ENCODE measurements at places on chromosomes 13 and 19.
A peak's percentile ranks its signal among the peaks of the same experiment; 100 is the strongest.

- DNase-seq: no peak
These were observed 2.9 kb downstream of the HIF3A start for GRCh38 chr19:46299695-46300094.

DNA sequence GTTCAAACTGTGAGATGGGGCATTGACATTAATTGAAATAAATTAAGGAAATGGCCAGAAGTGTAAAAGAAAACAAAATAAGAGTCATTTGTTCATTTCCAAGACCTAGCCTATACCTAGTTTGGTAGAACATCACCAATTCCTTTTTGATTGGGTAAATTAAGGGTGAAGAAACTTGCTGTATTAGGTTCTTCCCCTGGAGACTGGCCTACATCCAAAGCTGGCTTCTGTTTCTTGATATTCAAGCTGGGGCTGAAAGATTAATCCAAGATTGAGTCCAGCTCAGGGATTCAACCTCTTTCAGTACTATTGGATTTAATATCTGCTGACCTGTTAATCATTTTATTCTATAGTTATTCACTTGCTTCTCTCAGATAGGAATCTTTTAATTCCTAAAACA, 183.2 kb downstream of the GPC6 start:
- no peak for DNase-seq

- DNase-seq: no peak
These were observed 177.9 kb downstream of the KATNAL1 start for GRCh38 chr13:30129411-30129810.

DNA sequence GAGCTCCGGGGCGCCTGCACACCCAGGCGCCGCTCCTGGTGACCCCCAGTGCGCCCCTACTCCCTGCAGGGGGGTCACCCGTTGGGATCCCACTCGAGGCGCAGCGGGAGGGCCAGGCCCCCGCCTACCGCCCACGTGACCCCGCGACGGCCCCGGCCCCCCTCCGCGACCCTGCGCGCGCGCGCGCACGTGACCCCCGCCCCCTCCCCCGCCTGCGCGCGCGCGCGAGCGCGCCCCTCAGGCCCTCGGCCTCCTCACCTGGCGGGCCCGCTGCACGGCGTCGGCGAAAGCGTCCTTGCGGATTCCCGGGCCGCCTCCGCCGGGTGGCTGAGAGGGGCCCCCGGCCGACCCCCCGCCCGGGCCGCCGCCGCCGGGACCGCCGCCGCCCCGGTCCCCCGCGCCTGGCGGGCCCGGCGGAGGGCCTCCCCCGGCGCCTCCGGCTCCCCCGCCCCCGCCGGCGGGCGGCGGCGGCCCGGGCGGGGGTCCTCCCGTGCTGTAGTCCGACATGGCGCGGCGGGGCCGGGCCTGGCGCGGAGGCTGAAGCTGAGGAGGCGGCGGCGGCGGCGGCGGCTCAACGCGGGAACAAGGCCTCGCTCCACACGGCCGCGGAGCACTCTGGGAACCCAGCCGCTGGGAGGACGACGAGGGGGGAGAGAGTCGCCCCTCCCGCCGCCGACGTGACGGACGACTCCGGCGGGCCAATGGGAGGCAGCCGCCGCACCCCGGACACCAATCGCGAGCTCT, at the start of gene KHSRP:
Gene KHSRP (minus strand): TSS at position 617 of the 744 bp plus-strand sequence. CDS start 110 bp downstream, at position 507.
- DNase-seq: no peak

DNA sequence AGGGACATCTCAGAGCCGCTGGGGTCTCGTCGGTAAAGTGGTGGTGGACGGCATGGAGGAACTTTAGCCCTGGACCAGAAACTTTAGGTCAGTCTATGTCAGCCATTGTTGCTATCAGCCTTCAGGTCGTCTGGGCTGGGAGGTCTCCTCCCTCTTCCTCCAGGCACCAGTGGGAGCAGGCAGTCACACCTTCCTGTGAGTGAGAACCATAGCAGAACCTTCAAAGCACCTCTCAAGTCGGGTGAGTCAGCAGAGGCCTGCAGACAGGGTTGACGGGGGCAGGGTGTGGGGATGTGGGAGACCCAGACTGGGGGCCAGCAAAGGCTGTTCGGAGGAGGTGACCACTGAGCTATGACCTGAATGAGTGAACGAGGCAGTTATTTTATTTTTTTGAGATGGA, 15.4 kb upstream of the SBNO2 start:
- no peak for DNase-seq

- DNase-seq: peak; percentile 59
These were observed at the start of gene TLE5 for GRCh38 chr19:3062165-3063105. Gene TLE5 (minus strand): TSS chr19:3062495. CDS start chr19:3062200, 295 bp downstream.

DNA sequence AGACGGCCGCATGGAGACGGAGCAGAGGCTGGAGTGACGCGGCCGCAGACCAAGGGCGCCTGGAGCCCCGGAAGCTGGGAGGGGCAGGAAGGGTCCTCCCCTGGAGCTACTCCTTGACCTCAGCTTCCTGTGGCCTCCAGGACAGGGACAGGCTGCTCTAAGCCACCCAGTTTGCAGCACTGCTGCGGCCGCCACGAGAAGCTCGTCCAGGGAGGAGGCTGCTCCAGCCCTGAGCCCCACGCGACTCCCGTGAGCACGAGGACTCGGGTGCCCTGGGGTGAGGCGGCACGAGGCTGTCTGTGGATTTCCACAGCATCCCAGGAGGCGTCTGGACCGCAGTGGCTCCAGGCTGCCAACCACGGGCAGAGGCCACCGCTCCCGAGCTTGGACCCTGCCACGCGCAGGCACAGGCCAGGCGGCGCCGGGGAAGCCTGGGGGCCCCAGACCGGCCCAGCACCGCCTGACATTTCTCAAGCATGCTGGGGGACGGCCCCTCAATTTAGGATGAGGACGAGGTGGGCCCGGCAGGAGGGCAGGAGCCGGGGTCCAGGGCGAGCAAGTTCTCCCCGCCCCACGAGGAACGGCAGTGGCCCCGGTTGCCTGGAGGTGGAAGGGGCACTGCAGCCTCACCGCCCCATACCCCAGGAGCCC, 10.7 kb downstream of the SBNO2 start:
- DNase-seq: no peak

DNA sequence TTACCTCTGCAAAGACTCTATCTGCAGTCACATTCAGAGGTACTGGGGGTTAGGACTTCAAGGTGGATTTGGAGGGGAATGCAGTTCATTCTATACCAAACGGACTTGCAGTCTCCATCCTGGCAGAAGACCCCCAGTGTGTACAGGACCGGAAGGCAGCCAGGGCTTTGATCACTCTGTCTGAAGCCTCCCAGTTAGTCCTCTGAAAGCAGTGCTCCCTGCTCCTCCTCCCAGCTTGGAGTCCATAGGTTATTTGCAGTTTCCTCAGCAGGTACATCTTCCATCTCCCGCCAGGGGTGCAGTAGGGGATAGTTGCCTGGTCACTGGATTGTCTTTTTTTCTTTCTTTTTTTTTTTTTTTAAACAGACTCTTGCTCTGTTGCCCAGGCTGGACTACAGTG, 78.8 kb upstream of the KCTD15 start:
- no peak for DNase-seq

DNA sequence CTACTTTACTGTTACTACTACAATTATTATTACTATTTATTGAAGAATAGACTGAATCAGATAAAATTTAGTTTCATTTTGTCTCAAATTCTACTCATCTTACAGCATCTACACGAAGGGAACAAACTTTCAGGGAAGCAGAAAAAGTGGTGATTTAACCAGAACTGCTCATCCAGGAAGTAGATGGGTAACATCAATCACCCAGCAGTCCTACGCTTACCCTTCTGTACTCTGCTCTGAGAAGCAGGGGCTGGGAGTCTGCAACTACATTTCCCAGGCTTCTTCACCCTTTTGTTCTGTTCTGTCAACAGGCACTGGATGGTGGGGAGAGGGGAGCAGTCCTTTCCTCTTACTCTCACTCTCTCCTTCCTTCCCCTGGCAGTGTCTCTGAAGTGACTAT, 31.4 kb upstream of the GGACT start:
- no peak for DNase-seq

- DNase-seq: no peak
These were observed 6.9 kb downstream of the CBARP start for GRCh38 chr19:1230783-1231489.

DNA sequence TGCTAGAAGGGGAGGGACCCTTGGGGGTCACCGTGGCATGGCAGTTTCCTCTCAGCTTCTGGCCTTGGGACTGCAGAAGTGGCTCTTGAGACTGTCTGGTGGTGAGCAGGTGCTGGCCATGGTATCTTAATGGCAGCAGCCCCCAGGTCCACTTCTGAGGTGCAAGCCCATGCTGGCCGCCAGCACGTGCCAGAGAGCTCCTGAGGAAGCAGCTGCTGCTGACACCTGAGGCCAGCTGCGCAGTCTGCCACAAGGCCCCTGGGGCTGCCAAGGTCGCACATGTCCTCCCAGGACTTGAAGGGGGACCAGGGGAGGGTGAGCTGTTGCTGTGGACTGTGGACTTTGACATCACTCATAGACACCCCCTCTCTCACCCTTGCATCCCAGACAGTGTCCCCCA, 48.0 kb downstream of the NFIX start:
- no peak for DNase-seq

DNA sequence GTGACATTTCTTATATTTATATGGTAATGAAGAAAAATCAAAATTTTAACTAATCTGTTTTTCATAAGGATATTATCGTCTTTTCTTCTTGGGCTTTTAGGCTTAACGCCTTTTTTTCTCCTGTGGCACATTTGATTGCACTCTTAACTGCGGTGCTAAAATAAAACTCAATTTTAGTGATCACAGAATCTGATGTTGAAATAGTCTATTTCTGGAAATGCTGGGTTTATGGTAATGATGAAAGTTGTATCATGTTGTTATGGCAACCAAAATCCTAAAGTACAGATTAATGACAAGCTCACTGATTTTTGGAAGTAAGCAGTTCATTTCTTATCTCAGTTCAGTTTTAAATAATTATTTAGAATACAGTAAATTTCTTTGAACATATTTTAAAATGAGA, 85.3 kb downstream of the COG6 start:
- no peak for DNase-seq

DNA sequence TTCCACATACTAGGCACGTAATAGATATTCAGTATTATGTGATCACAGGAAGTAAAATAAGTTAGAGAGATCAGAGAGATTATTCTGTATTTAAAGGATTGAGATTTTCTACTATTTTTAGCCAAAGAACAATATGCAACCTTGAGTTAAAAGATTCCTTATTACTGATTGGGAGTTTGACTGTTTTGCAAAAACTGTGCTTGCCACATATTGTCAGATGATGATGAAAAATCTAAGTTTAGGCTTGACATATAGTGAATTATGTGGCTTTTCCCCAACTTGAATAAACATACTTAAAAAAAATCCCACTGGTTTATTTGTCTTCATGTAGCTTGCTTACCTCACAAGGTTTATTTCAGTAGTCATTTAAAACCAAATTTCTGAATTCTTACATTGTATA, 194.4 kb downstream of the KCNRG start:
- no peak for DNase-seq

GRCh38 chr19:41993612-41994483, at the start of gene ATP1A3:
Gene ATP1A3 (minus strand): TSS chr19:41994230. CDS start chr19:41994076, 154 bp downstream.
- peak; percentile 53 for DNase-seq

GRCh38 chr19:55257461-55258420, 1.1 kb downstream of the PPP6R1 start:
- DNase-seq: no peak

- DNase-seq: no peak
These were observed 55.4 kb upstream of the GTF2F2 start for GRCh38 chr13:45064889-45065288.

- no peak for DNase-seq
These were observed 14.2 kb downstream of the PPP1R12C start for GRCh38 chr19:55103190-55103589.

DNA sequence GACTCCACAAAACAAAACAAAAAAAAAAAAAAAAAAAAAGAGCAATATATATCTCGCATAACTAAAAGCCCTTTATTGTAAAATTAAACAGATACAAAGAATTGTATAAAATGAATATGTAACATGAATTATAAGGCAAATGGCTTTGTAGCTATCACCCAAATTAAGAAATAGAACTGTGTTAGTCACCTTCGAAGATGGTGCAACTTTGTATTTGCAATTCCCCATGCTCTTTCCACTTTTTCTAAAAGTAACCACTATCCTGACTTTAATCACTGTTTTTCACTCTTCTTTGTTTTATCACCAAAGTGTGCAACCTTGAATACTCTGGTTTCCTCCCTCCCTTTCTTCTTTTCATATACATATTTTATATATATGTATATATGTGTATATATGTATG, 57.1 kb upstream of the HTR2A start:
- DNase-seq: no peak

GRCh38 chr13:113627136-113627535, 30.9 kb downstream of the ATP4B start:
- DNase-seq: no peak

GRCh38 chr19:38806371-38806770, 6.4 kb downstream of the LGALS4 start:
- no peak for DNase-seq

DNA sequence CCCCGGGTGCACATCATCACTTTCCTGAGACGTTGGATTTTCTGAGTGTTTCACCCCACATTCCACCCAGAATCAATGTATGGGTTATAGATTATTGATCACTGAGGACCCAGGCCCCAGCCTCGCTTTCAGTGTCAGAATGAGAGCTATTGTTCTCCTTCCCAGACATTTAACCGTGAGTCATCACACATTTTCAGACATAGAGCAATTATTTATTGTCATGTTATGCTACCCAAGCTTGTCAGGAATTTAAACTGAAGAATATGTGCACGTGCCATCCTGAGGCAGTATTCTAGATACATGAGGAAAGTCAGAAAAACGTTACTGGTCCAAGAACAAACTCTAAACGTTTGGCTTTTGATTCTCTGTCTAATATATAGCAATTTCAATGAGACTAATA, 276.6 kb upstream of the ZNF507 start:
- no peak for DNase-seq

DNA sequence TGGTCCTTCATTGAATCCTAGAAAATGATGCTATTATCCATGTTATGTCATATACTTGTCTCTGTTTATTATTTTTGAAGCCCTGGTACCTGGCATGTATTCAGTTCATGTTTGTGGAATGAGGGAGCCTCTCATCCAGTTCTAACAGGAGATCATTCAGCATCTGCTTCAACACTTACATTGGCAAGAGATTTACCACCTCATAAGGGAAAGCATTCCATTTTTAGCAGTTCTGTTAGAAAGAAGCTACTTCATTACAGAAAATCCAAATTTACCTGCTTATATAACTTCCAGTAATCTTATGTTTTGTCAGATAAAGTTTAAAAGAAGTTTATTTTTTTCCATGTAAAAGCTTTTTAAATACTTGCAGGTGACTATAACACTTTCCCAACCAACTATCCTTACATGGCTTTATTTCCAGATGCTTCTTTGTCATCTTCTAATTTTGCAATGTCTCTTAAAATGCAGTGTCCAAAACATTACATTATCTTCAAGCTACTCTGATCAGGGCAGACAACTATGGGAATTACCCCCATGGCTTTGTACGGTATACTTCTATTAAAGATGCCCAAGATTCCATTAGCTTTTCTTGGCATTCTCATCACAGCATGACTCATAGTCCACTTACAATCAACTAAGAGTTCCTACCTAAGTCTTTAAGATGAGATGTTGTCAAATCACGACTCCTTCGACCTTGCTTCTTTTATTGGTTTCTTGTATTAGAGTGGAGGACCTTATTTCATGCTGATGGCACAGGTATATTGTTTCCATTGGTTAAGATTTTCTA, 262.1 kb downstream of the PCDH9 start:
- no peak for DNase-seq

GRCh38 chr13:51045451-51045850, 65.6 kb downstream of the C13orf42 start:
- no peak for DNase-seq
